ENCODE measurements at places on chromosomes 13 and 19.

DNA sequence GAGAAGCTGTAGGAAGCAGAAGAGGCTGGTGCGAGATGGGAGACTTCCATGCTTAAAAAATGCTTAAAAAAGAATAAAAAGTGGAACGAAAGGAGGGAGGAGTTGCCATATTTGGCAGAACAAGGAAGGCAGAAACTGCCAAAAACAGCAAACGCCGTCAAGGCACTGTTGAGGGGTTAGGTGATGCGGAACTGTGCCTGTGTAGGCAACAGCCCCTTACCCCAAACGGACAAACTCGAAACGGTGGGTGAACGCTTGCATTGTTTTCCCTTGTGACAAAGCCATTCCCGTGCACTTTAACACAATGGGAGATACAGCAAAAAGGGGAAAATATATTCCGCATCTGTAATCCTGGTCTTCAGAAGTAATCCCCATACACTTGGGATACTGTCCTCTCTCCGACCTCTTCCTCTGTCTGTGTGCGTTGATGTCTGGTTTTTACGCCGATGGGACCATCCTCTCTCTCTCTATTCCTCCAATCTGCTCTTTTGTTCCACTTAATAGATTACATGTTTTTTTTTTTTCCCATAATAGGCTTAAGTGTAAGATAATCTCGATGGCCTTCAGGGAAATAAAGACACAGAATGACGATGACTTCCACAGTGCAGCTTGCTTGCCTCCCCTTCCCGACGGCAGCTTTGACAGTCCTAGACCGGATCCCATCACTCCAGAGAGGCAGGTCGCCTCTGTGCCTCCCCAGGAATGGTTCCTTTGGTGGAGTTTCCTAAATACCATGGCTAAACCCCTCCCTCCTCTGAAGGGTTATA, 132.7 kb upstream of the RNF113B start:
- DNase-seq, result no peak

DNA sequence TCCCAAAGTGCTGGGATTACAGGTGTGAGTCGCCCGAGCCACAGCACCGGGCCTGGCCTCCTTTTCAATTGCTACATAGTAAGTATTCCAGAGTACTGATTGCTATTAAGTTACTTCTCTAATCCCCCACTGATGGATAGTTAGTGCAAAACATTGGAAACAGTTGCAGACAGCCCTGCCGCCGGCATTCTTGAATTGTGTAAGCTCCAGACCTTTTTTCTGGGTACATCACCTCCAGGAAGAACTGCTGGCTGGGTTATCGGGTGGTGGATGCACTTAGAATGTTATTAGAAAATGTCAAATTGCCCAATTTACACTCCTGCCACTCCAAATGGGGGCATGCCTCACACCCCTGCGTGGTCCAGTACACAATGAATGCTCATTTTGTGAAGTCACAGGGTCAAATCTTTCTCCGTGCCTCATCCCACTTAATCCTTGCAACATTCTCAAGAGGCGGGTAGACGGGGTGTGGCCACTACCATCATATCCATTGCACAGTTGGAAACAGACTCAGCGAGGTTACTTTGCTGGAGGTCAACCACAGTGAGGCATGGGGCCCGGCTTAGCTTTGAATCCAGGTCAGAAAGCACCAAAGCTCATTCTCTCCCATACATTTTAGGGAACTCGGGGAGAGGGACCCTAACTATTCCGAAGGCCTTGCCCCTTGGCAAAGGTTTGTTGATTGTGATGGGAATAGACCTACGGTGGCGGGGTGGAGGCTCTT, 1.0 kb upstream of the KDM4B start:
- DNase-seq, result no peak

DNA sequence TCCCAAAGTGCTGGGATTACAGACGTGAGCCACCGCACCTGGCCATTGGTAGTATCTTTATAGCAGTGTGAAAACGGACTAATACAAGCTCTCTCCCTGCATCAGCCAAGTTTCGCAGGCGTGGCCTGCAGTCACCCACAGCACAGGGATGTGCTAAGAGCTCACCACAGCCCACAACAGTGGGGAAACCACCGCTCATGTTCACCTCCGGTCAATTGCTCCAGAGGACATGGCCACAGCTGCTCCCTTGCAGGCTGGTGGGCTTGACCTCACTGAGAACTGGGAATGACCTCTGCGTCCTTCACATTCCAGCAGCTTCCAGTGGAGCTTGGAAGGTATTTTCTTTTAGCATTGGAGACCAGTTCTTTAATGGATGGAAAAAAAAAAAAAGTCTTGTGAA, 156.4 kb downstream of the KCTD15 start:
- DNase-seq, result no peak

- DNase-seq, result no peak
Observed at GRCh38 chr19:30543243-30543945, 171.2 kb downstream of the ZNF536 start.

GRCh38 chr13:27012482-27013197, 159.0 kb downstream of the USP12 start:
- DNase-seq, result no peak

DNA sequence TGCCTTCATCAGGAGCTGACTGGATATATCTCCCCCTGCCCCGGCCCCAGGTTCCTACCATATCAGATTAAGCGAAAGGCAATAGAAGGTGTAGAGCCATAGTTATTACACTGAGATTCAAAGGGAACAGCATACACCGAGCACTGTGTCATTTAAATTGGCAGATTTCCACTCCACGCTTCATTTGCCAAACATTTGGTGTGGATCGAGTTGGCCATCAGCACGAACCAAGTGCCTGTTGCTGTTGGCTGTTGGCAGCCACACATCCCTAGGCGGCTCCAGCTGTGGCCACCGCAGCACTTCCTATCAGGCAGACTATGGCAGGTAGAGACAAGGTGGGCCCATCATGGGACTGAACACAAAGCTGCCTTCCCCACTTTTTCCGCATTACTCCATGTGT, 115.8 kb downstream of the CCNA1 start:
- DNase-seq, result peak; percentile 39

DNA sequence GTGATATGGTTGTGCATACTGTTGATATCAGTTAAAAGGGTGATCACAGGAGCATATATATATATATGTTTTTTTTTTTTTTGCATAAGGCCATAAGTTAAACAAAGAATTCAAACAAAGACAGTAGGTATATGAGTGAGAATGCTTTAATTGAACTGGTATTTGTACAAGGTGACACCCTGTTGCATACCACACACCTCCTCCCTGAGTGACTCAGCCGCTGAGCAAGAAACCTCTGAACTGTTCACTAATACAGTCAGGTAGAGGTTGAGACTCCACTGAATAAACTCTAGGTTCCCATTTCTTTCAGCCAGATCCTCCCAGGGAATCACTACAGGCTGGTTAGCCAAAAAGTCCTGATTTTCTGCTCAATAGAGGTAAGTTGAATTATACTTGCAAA, at the start of gene SCEL:
Gene SCEL, plus strand, starts transcription at position 259 of the 400 bp plus-strand sequence. CDS start 20,170 bp downstream, outside the sequence.
- DNase-seq, result no peak

DNA sequence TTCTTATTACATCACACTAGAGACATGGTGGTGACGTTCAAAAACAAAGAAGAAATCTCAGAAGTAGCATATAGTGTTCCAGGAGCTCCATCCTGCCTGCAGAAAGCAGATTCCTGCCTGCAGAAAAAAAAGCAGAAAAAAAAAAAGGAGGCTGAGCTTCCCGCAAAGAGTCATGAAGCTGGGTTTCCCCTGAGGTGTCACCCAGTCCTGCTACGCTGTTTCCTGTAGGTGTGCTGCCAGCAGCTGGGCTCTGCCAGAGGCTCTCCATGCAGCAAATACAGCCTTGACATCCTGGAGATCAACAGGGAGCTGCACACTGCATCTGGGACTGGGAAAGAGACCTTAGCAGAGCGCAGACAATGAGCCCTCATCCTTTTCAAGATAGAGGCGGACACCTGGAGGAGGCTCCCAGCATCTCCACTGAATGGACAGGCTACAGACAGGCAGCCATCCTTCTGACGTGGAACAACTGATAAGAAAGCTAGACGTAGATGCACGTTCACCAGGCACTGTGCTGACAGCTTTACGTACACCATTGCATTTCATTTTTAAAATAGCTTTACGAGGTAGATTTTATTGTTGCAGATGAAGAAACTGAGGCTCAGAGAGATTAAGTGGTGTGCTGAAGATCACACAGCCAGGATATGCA, 350.9 kb downstream of the FOXO1 start:
- no peak for DNase-seq

- DNase-seq, result no peak
Observed at GRCh38 chr13:38687246-38688229, 661 bp downstream of the FREM2 start.

DNA sequence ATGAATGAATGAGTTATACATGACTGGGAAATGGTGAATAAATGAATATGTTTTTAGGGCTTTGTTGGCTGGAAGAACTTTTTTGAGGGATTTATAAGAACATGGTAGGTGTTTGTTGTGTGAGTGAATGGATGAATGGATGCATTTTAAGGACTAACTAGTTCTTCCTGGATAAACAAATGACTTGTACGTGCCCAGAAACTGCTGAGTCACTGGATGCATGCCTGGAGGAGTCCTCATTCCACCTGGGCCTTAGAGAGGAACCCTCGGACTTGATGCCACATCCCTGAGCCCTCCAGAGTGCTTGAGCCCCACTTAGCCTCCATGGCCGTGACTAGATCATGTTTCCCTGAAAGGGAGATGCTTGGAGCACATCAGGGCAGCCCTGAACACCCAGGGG, 153.4 kb downstream of the DPF1 start:
- DNase-seq, result no peak

- no peak for DNase-seq
Observed at GRCh38 chr19:38900202-38900629, 447 bp downstream of the NFKBIB start.

DNA sequence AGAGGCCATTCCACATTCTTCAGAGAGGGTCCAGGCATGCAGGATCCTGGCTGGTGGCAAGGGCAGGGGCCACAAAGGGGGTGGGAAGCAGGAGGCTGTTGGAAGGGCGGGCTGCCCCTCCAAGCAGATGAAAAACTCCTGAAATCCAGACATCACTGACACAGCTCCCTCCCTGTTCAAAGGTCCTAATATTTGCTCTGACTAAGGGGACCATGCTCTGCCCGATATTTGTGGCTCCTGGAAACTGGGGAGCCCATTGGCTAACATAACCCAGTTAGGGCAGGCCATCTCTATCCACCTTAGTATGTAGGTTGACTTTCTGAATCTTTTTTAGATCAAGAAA, 3.3 kb upstream of the CDX2 start:
- no peak for DNase-seq

- no peak for DNase-seq
Observed at GRCh38 chr19:3061182-3062161, 823 bp downstream of the TLE5 start.

DNA sequence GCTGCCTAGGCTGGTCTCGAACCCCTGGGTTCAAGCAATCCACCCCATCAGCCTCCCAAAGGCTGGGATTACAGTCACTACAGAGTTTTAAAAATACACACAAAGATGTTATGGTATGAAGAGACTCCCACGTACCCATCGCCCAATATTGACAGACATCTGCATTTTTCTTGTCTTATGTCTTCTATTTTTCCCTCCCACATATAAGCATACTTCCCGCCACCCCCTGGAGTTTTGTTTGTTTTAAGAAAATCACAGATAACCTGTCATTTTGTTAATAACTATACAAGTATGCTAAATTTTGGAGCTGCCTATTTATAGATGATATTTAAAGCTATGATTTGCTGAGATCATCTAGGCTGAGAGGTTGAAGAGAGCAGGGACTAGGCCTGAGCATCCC, 6.2 kb upstream of the SMG9 start:
- DNase-seq, result no peak

DNA sequence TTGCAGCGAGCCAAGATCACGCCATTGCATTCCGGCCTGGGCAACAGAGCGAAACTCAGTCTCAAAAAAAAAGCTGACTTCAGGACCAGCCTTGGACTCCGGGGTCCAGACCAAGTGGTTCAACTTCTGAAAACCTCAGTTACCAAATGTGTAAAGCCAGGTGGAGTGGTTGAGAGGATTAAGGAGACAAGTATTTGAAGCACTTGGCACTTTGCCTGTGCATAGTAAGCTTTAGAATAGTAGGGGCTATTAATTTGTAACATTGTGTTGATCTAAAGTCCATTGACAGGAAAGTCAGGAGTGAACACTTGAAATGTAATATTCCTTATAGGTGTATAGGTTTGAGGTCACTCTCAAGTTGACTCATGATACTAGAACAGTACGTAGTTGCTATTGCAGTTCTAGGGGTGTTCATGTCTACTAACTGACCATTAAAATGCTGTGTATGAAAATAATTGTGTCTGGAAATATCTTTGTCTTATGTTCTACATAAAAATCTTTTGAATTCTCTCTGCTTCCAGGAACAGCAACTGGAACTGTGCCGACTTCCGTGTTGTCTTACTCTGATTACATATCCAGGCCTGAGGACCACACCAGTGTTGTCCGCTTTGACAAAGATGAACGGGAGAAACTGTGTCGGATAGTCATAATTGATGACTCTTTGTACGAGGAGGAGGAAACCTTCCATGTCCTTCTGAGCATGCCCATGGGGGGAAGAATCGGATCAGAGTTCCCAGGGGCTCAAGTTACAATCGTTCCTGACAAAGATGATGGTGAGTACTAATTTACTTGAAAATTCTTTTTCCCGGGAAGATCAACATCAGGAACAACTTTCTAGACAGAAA, 97.4 kb downstream of the FREM2 start:
- DNase-seq, result no peak

GRCh38 chr19:787536-787935, 9.7 kb upstream of the PTBP1 start:
- DNase-seq, result no peak

- no peak for DNase-seq
Observed at GRCh38 chr19:55284405-55285058, 735 bp downstream of the BRSK1 start.

DNA sequence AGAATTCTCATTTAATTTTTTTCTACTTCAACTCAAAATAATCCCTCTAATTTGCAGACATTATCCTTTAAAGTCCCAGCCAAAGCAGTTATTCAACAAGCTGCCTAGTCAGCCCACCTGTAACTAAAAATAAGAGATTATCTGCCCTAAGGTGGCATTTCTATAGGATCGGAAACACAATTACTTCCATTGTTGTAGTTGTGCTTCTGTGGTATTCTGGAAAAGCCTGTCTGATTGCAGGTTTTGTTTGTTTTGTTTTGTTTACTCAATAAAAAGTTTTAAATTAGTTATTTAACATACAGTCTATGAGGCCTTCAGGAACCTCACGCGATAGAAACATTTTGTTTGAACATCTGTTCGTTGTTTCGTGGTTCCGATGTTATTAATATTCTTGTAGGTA, 101.0 kb downstream of the ZIC5 start:
- peak; percentile 60 for DNase-seq

GRCh38 chr19:19458110-19458816, 52.8 kb downstream of the GATAD2A start:
- DNase-seq, result no peak

DNA sequence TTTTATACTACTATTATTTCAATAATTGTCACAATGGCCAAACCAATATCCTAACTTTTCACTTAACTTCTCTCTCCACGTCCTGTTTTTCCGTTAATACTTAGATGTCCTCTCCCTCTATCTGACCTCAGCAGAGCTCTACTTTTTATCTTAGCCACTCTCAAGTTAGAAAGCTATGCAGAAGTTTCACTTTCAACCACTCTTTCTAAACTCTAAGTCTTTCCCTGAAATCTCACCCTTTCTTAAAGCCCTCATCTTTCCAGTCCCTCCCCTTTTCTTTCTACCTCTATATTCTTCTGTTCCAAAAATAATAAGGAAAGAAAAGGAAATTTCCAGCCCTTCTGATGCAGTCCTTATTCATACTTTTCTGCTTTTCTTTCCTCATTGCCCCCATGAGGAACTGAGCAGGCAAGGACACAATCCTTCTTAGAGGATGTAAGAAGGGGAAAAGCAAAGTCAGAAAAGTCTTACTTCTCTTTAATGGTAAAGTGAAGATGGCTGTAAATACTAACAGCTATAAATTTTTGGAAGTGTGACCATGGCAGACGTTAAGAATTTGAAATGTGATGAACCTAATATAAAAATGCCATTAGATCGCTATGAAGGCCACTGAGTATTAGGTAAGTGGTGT, 23.0 kb downstream of the FAM216B start:
- DNase-seq, result no peak
